Ovary (tissue), 10 donors: ENCODE measurements at places on chromosomes 12 and 14. TPM values are rescaled to one million over a fixed set of nuclear protein-coding genes. Genes with fewer than 3 reads are reported as not detected.

ZNF26 gene
- total RNA-seq = 12.5 TPM

DNA sequence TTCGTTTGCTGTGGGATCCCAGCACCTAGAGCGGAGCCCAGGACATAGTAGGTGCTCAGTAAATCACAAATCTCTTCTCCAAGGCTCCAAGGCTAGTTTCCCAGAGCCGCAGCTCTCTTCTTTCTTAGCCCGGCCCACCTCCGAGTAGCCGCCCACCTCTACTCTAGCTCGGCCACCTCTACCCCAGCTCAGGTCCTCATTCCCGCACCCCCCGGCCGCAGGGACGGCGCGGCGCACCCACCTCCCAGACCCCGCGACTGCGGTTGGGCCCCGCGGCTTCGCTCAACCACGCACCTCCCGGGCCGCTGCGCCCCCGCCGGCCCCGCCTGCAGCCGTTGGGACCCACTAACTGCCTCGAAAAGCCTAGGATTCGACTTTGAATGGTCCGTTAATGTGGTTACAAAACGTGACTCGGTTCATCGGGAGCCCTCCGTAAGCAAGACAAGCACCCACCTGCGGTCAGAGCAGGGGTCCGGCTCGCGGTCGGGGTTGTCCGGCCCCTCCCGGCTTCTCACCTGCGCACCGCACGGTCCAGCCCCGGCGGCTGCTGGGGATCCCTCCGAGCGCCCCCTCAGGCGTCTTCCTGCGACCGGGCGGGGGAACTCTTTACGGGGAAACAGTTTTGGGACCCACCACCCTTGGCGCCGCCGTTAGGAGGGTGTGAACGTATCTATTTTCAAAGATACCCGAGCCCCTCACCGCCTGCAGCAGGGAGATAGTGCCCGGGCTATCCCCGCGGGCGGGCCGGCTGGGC lies at the start of gene SLC2A14:
Gene SLC2A14, minus strand, starts transcription at position 350 of the 754 bp plus-strand sequence. CDS start 3,035 bp downstream, outside the sequence.
- DNase-seq = no peak

DNA sequence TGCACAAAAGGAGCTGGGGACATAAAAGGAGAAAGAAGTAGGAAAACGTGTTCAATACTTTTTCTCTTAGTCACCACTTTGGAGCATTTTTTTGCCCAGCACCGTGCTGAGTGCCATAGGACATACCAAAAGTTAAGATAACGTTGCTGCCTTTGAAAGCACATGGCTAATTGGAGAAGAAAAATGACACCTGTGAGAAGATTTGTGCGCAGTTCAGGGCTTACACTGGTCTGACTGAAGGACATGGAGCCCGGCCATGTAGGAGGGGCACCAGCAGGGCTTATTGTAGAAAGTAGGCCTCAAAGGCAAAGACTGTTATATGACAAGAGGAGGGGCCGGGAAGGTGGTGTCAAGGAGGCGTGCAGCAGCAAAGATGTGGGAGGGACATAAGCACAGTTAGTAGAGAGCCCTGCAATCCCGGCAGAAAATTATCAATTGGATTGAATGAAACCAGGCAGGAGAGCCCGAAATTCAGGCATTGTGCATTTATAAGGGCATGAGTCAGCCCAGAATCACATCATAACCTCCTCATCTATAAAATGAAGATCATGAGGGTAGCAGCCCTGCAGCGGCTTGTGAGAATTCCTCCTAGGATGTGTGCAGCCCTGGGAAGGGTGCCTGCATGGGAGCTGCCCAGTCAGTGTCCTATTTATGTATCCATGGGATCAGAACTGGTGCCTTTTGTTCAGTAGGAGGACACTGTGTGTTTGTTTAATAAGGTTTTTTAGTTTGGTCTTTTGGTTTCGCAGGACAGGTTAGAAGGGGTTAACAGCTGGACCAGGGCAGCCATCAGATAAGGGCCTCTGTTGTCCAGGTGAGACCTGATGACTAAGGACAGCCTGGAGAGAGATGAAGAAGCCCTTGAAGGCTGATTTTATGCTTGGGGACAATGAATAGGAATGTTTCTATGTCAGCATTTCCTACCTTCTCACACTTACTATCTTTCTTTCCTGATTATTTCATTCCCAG lies 122.4 kb downstream of the GPR135 start:
- no peak for DNase-seq

GRCh38 chr12:95573951-95574576 lies 22.8 kb upstream of the USP44 start:
- no peak for DNase-seq

- no peak for DNase-seq
Observed at GRCh38 chr12:38759621-38760020, 145.8 kb downstream of the CPNE8 start.

DNA sequence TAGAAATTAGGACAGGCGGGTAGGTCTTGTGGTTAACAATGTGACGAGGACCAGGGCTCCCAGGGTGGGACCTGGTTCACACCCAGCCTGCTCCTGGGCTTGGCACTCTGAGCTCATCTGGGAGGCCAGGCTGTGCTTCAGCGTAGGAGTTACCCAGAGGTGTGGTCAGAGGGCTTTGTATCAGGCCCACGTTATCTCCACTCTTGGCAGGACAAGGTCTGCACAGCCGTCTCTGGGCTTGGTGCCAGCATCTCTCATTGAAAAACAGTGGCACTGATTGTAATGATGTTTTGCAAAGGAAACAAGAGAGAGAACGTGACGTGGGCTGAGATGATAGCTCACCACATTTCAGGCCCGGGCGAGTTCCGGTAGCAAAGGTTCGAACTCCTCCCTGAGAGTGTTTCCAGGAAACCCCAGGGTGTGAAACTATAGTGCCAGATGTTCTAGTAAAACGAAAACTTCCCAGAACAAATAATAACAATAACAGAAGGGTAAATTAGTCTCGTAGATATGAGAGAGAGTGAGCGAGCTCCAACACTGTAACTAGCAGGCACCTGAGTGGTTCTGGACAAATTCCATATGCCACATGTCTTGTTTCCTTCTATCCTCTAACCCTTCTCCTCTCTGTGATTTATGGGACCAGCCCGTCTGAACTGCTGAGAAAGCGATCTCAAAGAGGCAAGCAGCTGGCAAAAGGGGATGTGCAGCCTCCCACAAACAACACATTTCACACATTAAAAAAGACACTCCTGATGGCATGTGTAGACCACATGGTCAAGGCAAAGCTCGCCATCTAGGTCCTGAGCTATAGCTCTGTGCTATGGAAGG lies 227.3 kb downstream of the KTN1 start:
- DNase-seq = peak; percentile 82

EFS gene
- 44.2 TPM for total RNA-seq

DNA sequence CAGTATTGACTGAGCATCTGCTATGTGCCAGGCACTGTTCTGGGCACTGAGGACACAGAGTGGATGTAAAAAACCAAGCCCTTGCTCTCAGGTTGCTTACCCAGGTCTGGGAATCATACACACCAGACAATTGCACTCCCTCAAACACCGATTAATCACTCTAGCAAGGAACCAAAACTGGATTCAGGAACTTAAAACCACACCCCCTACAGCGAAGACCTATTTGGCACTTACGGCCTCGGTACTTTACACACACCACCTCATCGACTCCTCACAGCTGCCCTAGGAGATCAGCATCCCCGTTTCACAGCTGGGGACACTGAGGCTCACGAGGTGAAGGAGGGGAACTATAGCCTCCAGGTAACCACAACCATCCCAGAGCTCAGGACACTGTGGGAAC lies 1.6 kb downstream of the GLTP start:
- DNase-seq = no peak

- peak; percentile 80 for DNase-seq
Observed at GRCh38 chr12:57452937-57453509, 2.1 kb upstream of the INHBE start.

GRCh38 chr14:60515511-60516289 lies 6.8 kb downstream of the SIX6 start:
- DNase-seq = no peak

GRCh38 chr14:37438444-37438843 lies 156.6 kb downstream of the FOXA1 start:
- no peak for DNase-seq
